ENCODE measurements at places on chromosomes 3 and 15.

DNA sequence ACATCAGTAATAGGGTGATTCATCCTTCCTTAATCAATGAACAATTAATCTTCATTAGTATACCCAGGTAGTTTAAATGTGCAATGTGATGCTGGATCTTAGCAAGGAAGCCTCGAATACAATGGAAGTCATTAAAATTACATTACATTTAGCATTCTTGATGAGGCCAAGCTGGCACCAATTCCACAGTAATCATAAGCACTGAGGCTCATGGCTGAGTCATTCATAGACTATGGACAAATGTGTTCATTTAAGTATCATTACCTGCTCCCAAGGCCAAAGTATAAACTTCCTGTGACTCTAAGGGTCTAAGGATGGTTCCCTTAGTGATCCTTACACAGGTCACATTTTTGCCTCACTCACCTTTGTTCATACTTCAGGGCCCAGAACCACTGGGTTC, 266.4 kb upstream of the CDIN1 start:
- DNase-seq, result no peak

DNA sequence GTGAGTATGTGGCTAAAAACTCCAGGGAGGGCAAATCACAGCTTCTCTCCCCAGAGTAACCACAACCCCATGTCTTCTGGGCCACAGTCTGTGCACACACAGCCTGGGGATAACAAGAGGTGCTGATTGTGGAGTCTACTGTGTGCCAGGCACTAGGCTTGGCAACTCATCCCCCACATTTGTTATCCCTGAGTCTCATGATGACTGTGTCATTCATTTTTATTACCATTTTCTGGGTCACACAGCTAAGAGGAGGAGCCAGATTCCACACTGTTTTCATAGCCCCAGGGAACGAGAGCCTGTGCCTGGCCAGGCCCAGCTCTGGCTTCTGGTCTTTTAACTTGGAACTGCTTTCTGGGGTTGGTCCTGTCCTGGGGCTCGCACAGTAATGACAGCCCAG, 34.5 kb downstream of the ESYT3 start:
- no peak for DNase-seq

- no peak for DNase-seq
Observed at GRCh38 chr15:57439128-57440027, 63.1 kb downstream of the CGNL1 start.

GRCh38 chr3:74606996-74607395, 7.5 kb downstream of the CNTN3 start:
- DNase-seq, result no peak

DNA sequence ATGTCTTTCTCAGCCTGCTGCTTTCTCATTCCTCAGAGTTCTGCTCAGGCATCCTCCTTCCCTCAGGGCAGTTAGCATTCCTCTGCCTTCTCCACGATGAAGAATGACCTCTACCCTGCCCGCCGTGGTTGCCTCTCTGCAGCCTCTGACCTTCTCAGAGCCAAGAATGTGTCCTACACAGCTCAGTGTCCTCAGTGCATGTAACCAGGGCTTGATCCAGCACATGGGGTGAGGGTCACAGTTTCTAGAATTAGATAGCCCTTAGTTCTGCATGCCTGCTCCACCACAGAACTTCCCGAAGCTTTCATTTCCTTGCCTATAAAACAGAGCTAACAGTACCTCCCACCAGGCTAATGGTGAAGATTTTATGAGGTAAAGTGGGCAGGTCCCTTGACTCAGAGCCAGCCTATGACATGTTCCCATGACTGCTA, 182.1 kb downstream of the CLSTN2 start:
- DNase-seq, result no peak

DNA sequence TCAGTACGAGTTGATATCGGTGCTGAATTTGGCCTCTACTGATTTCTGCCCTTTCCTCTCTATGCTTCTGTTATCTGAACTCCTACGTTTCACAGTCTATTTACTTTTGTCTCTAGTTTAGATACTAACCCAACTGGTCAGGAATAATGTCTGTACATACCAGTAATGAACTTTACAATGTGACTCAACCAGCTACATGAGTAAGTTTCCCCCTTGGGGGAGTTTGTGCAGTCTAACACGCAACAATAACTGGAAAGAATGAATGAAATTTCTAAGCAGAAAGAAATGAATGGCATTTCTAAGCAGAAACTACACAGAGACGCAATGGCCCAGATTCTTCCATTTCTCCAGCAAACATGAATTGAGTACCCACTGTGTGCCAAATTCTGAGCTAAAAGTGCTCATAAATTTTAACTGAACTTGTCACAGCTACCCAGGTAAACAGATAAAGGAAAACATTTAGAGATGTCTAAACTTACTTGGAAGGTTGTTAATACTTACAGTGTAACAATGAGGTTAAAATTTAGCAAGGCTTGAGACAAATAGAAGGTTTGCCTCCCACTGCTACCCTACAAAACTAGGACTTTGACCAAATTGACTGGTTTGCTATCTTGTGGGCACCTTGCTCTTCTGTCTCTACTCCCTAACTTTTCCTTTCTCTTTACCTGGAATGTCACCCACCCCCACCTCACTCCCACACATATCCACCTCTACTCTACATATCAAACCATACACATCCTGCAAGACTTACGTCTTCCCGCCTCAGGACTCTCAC, 11.6 kb downstream of the UPK1B start:
- no peak for DNase-seq

DNA sequence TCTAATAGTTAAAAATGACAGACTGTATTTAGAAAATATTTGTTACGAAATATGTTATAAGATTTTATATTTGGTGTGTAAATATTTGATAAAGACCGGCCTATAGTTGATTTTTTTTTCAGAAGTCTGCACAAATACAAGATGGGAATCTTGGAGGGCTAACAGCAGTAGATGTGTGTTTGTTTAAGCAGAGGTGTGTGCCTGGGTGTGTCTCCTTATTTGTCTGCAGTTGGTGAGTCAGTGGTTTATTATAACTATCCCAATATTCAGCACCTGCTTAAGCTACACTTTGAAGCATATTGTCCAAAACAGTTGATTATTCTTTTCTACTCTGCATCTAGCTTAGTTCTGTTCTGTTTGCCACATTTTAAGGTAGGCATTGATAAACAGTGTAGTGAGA, 12.4 kb downstream of the GLCE start:
- DNase-seq, result no peak

GRCh38 chr15:34188711-34189110, 21.2 kb downstream of the KATNBL1 start:
- no peak for DNase-seq

DNA sequence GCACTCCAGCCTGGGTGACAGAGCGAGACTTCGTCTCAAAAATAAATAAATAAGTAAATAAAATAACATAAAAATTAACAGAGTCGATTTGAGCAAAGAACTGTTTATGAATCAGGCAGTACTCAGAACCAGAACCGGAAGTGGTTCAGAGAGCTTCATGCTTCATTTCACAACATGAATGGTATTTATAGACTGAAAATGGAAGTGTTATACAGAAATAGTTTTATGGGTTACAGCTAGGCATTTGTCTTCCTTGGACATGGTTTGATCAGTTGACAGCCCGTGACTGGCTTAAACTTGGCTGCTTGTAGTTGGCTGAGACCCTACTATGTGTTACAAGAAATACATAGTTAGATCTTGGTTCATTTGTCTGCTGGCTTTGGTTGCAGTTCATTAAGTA, 216.0 kb upstream of the MCTP2 start:
- DNase-seq, result no peak

GRCh38 chr3:16379838-16380237, 114.8 kb downstream of the OXNAD1 start:
- no peak for DNase-seq
